MG63 (cell line): ENCODE measurements at places on chromosomes 7 and 10. TPM values are rescaled to one million over a fixed set of nuclear protein-coding genes. Genes with fewer than 3 reads are reported as not detected.
A peak's percentile ranks its signal among the peaks of the same experiment; 100 is the strongest.

DNA sequence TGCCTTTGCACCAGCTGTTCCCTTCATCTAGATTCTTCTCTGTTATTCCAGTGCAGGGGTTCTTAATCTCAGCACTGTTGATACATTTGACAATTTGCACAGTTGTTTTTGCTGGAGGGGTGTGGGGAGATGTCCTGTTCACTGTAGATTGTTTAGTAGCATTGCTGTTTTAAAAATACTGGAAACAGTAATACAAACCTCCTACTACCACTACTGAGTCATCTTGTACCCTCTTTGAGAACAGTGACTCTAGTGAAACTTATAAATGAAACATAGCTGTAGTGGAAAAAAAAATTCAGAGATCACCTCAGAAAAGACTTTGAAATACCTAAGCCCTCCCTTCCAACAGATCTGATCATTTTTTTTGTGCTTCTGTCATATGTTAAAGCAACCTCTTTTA is 154.8 kb upstream of the TMEM196 start:
- no peak for DNase-seq

- no peak for DNase-seq
Measured at GRCh38 chr7:25858525-25859411, 293.2 kb upstream of the NFE2L3 start.

DNA sequence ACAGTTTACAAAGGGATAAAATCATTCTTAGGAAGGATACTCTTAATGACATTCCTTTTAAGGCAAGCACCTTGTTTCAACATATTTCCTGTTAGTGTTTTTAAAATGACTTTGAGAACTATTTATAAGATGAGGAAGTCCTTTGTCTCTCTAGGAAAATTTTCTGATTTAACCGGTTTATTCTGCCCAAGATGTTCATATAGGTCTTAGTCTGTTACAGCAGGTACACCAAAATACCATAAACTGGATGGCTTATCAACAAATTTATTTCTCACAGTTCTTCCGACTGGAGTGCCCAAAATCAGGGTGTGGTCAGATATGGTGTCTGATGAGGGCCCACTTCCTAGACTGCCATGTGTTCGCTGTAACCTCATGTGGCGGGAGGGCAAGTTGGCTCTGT is 77.9 kb downstream of the GSAP start:
- DNase-seq: no peak

GRCh38 chr7:129959471-129960203 is 6.9 kb upstream of the UBE2H start:
- no peak for DNase-seq

DNA sequence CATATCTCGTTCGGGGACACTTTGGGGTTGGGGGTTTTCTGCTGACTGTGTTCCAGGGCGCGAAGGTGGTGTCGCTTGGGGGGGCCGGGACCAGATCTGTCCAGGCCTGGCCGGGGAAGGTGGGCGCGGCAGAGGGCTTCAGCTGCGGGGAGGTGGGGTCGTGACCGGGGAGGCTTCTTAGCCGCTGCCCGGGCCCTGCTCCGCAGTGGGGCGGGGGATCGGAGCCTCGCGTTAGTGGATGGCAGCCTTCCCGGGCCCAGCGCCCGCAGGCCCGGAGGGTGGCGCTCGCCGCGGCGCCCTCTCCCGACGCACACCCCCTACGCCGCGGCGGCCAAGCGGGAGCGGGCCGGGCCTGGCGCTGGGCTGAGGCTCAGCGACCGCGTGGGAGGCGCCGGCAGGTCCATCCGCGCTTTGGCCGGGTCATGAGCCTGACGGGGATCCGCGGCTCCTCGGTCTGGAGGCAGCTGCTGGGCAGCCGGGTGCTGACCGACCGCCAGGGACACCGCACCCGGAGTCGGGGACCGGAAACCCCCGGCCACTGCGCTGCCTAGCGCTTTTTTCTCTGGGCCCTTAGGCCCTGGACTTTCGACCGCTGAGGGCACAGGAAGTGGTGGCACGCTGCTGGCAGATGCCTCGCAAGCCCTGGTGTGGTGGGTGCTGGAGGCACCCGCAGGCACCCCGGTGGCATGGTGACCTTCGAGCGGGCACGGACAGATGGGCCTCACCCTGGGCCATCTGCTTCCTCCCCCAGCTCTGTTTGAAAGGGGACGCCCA is 1.2 kb downstream of the AGAP3 start:
- peak; percentile 43 for DNase-seq

DNA sequence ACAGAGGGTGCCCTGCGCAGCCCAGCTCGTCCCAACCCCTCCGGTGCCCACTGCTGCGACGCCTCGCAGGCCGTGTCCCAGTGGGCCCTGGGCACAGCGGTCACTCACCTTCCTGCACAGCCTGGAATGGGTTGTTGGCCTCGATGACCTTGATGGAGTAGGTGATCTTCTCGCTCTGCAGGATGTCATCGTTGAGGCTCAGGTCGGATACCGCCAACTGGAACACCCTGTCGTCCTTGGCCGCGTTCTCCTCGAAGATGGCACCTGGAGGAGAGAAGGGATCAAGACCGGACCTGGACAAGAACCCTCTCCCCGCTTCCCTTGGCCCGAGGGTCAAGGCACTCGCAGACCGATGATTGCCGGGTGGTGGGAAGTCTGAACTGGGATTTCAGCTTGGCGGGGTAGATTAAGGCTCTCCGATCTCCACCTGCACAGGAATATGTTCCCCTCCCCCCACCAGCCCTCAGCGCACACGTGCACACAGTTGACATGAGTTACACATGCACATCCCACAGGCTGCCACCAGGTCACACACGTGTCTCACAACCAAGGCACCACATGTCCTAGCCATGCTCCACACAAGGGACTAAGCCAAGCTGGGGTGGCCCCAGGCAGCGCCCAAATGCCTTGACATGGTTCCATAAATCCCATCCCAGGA is 2.6 kb downstream of the GRID1 start:
- no peak for DNase-seq

GRCh38 chr7:100677308-100678267 is 4.0 kb downstream of the GNB2 start:
- DNase-seq: no peak

- no peak for DNase-seq
Measured at GRCh38 chr7:25711940-25712339, 440.1 kb upstream of the NFE2L3 start.

GRCh38 chr7:19404912-19405329 is 259.7 kb upstream of the FERD3L start:
- peak; percentile 86 for DNase-seq

DNA sequence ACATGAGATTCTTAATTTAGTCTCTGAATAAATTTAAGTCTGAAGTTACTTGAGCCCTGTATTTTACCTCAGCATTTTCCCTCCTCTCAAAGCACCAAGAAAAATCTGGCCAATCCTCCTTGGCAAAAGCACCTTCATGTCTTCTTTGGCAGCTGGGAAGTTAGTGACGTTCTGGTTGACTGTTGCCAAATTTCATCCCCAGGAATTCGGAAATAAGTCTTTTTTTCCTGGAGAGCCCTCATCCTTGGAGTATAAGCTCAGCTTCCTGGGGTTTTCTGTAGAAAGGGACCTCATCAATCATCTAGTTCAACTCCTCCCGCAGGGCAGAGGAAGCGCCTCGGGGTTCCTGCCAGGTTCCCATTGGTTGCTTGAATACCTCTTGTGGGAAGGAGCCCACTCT is 377.6 kb downstream of the PHTF2 start:
- DNase-seq: no peak

DNA sequence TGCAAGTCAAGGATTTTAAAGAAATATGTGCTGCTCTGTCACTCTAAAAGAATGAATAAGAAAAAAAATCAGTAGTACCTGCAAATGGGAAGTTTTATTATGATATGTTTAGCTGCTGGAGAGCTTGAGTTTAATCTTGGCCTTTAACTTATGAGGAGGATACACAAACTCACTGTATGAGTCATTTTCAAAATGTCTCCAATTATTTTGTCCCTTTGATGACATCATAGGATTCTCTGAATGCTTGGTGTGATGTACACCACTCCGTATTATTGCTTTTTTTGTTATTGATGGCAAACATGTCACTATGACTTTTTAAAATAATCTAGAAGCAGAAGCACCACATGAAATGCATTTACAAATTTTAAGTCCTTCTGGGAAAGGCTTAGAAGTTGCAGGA is 125.8 kb downstream of the RALA start:
- no peak for DNase-seq

- DNase-seq: no peak
Measured at GRCh38 chr10:118568327-118568848, 27.1 kb downstream of the PRLHR start.

DNA sequence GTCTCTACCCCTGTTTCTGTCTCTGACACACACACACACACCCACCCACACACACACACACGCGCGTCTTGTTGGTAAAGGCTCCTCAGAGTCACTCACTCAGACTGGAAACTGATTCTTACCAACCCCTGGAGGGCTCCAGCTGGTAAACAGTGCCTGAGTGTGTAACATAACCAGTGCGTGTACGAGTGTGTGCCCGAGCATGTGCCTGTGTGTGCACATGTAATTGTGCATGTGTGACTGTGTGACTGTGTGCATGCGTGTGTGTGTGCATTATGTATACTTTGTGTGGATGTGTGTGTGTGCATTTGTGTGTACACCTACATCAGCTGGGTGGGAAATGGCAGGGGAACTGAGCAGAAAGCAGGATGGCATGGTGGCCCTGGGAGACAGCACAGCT is 317.1 kb downstream of the WDR37 start:
- no peak for DNase-seq

- no peak for DNase-seq
Measured at GRCh38 chr7:119046068-119046467, 821.6 kb downstream of the ANKRD7 start.

DNA sequence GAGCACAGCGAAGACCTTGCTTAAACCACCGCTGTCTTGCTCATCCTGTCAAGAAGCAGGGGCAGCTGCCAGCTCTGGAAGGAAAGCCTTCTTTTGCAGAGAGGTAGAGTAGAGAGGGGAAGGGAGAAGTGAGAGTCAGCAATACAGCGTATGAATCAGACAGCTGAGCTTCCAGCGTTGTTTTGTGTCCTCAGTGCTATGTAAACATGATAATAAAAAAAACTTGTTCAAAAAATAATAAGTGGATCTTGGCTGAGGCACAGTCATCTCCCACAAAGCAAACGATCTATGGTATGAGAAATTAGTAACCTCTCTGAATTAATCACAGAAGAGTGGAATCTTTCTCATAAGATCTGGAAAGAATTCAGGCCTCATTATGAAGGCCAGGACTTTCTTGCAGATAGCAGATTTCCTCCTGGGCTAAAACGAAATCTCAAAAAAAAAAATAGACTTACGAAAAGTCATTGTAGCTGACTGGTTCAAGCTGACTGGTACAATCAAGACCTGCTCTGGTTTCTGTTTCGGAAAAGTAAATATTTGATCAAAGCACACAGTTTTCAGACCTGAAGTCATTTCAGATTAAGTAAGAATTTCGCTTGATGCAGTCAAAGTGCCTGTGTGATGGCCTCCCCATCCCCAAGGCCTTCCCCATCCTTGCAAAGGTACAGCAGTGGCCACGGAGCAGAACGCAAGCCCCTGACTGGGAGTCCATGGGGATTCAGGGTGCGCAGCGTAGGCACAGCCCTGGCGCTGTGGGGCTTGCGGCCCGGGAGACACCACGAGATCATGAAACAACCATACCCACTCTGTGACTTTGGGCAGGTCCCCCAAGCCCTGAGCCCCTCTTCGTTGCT is 29.4 kb downstream of the CHST15 start:
- peak; percentile 86 for DNase-seq

- no peak for DNase-seq
Measured at GRCh38 chr7:129095258-129095657, 40.3 kb upstream of the TNPO3 start.

- no peak for DNase-seq
Measured at GRCh38 chr7:128081351-128081750, 50.1 kb upstream of the LRRC4 start.

DNA sequence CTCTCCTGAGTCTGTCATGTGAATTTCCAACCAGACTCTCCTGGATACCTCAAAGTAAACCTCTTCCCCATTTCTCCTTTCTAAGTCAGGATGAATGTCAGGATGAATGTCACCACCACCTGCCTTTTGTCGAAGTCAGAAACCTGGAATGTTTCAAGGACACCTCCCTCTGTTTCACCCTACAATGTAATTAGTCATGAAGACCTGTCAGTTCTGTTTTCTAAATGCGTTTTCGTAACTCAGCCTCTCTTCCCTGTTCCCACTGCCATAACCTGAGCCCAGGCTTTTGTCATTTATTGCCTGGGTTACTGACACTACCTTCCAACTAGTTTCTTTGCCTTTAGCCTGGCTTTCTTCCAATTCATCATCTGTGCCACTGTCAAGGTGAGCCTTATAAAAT is 5.5 kb upstream of the STN1 start:
- no peak for DNase-seq

GRCh38 chr10:84356928-84357327 is 28.5 kb downstream of the CCSER2 start:
- no peak for DNase-seq

OR6V1 gene
- not detected in 2 replicates for total RNA-seq

MMRN2 gene
- total RNA-seq: 0.12 and 1.7 TPM in 2 replicates

PKD2L1 gene
- total RNA-seq: not detected in 2 replicates

PLCE1 gene
- total RNA-seq: 1.5 and 3.9 TPM in 2 replicates

HPSE2 gene
- not detected in 2 replicates for total RNA-seq

DYDC2 gene
- not detected in 2 replicates for total RNA-seq

LIPK gene
- not detected in 2 replicates for total RNA-seq

DUSP5 gene
- total RNA-seq: 0.59 TPM in 1 of 2 replicates, not detected in the other
